ENCODE measurements at places on chromosomes 4 and X. TPM values are rescaled to one million over a fixed set of nuclear protein-coding genes. Genes with fewer than 3 reads are reported as not detected.

The MAGEA2B gene
- total RNA-seq: not detected

DNA sequence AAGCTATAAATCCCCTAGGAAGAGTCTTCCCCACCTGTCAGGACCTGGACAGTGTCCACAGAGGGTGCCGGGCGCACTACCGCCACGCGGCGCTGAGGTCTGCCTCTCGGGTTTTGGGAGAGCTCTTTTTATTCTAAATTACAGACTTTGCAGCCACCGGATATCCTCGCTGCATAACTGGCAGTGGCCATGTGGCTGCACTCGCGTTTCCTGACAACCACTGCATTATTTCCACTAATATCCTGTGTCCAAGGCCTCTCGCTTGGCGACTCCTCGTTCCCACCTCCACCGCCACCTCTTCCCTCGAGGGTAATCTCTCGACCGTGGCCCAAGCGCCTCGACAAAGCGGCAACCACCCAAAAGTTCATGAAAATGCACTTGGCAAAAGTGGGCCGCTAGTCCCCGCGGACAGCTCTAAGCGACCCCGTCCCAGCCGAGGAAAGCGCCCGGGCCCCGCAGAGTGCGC, 512 bp upstream of the TMEM131L start:
- no peaks in the 10 kb centered on the region for H3K36me3 ChIP-seq
- peaks cover 27% of the 10 kb centered on the region for H3K4me1 ChIP-seq
- no peaks in the 10 kb centered on the region for H3K27me3 ChIP-seq
- peak overlapping the region; percentile 82 for H3K27ac ChIP-seq
- peak; percentile 92 for DNase-seq

- no peak for DNase-seq
- no peaks in the 10 kb centered on the region for H3K36me3 ChIP-seq
Observed at GRCh38 chr4:174789657-174790056, 39.4 kb downstream of the GLRA3 start.

GRCh38 chrX:1316527-1316926, 20.1 kb upstream of the IL3RA start:
- H3K4me1 ChIP-seq: no peaks in the 10 kb centered on the region
- H3K36me3 ChIP-seq: no peaks in the 10 kb centered on the region
- no peak for DNase-seq

DNA sequence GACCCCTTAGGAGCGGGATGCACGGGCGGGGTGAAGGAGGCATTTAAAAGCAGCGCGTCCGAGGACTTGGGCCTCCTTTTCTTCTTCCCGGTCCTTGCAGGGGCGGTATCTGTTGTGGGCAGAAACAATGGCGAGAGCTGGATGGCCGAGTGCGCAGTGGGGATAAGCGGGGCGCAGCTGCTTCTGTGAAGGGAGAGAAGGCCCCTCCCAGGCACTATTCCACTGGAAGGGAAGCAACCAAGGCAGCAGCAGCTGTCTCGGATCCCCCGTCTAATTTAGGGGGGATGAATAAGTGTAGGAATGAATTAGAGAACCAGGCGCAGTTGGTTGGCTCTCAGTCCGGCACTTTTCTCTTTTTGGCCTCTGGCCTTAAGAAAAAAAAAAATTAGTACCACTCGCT, 995 bp downstream of the SMARCA5 start:
- H3K27me3 ChIP-seq: no peaks in the 10 kb centered on the region
- H3K4me3 ChIP-seq: peak overlapping the region; percentile 98
- H3K4me1 ChIP-seq: peaks cover 48% of the 10 kb centered on the region

GRCh38 chr4:71406459-71406963, 67.7 kb downstream of the SLC4A4 start:
- DNase-seq: no peak
- H3K27me3 ChIP-seq: no peaks in the 10 kb centered on the region
- no peaks in the 10 kb centered on the region for H3K36me3 ChIP-seq
- H3K4me3 ChIP-seq: no peak overlapping the region
- H3K4me1 ChIP-seq: no peaks in the 10 kb centered on the region
- no peak overlapping the region for H3K27ac ChIP-seq

GRCh38 chr4:62871078-62871477, 1538.2 kb downstream of the TECRL start:
- H3K27me3 ChIP-seq: no peaks in the 10 kb centered on the region
- DNase-seq: no peak
- H3K27ac ChIP-seq: no peak overlapping the region
- no peaks in the 10 kb centered on the region for H3K4me1 ChIP-seq
- H3K36me3 ChIP-seq: no peaks in the 10 kb centered on the region

- H3K27me3 ChIP-seq: peaks cover 38% of the 10 kb centered on the region
- no peak for DNase-seq
- no peaks in the 10 kb centered on the region for H3K36me3 ChIP-seq
- no peak overlapping the region for H3K27ac ChIP-seq
Observed at GRCh38 chr4:48491514-48492176, 1.6 kb downstream of the ZAR1 start.
